ENCODE measurements at places on chromosomes 12 and 14.

DNA sequence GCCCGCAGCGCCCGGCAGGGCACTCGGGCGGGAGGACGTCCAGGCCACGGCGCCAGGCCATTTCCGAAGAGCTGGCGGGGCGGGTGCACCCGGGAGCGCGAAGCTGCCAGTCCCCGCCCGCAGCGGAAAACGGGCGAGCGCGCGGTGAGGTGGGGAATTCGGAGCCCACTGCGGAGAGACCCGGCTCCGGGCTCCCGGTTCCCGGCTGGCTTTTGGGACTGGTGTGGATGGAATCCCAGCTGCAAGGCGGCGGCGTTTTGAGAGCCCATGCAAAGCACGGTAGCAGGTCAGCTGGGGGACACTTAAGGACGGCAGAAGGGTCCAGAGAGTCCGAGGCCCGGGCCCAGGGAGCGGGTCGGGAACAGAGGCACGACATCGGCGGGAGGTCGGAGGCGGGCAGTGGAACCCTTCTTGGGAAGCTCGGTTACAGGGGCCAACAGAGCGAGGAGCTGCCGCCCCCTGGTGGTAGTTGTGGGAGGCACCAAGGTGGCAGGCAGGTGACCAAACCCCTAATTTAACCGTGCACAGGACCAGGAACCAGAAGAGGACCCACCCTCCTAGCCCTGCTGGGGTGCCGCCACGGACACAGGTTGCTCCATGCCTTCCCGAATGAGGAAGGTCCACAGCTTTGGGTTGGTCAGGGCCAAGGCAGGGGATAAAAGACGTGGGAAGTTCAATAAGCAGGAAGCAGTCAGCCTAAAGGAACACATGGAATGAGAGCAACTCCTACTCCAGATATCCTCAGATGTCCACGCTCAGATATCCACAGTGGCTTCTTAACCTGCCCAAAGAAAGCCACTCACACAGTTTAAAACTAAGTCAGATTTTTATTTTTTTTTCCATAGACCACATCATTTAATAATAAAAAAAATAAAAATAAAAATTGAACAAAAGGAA, 685 bp upstream of the CDH24 start:
- peak; percentile 93 for DNase-seq

DNA sequence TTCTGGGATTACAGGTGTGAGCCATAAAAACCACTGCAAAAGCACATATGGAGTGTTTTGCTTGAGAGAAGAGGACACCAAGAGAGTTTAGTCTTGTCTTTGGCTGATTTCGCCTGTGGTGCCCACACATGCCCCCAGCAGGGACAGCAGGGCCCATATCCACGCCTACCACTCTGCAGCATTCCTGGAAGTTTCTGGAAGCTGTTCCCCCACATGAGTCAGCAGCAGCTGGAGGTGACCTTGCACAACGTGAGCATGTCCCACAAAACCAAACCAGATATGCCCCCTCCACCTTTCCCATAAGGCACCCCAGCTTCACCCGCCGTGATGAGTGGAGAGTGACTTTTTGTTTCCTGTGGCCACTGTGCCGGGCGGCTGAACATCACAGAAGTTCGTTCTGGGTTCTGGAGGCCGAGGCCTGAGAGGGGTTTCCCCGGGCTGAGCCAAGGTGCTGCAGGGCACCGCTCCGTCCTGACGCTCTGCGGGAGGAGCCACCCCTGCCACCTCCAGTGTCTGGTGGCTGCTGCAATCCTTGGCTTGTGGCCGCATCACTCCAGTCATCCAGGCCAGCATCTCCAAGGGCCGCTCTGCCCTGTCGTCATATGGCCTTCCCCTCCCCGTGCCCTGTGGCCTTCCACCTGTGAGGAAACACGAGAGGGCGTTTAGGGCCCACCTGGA, 4.7 kb downstream of the ASPG start:
- no peak for DNase-seq

- DNase-seq, result no peak
Measured at GRCh38 chr14:99724939-99725773, 41.1 kb downstream of the CYP46A1 start.

- no peak for DNase-seq
Measured at GRCh38 chr12:49609059-49609874, 3.8 kb upstream of the FAM186B start.

GRCh38 chr14:87754520-87755223, 238.3 kb downstream of the GALC start:
- no peak for DNase-seq

DNA sequence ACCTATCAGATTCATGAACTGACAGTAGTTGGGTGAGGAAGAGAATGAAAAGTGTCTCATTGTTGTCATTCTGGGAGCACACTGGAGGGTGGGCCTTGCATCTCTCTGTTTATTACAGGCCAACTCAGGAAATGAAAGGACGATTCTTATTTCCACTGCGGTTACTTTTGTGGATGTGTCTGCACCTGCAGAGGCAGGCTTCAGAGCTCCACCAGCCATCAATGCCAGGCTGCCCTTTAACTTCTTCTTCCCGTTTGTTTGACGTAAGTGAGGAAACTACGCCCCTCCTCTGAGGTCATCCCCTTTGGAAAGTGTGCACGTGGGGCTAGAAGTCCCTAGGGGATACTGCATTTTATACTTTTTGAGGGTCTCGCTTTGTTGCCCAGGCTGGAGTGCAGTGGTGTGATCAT, 33.7 kb downstream of the TCTN1 start:
- no peak for DNase-seq

DNA sequence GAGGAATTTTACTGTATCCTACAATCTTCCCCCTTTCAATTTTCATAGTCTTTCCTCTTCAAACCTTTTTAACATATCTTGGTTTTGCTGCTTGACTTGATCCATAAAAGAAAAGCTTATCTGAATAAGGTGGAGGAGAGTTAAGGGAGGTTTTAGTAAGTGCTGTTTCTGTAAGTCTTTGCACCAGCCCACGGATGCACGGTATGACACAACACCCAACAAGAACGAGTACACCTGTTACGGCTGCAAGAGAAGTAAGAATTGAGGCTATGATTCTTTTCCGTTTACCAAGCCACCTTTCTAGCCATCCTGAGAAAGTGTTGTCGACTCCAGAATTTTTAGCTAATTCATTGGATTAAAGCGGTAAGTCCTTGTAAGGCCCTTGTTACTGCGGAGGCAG, 26.1 kb upstream of the CPNE8 start:
- no peak for DNase-seq

GRCh38 chr12:62516927-62517326, 50.3 kb downstream of the MON2 start:
- no peak for DNase-seq
